WTC11 (cell line): ENCODE measurements at places on chromosomes 16 and 17.
A peak's percentile ranks its signal among the peaks of the same experiment; 100 is the strongest.

DNA sequence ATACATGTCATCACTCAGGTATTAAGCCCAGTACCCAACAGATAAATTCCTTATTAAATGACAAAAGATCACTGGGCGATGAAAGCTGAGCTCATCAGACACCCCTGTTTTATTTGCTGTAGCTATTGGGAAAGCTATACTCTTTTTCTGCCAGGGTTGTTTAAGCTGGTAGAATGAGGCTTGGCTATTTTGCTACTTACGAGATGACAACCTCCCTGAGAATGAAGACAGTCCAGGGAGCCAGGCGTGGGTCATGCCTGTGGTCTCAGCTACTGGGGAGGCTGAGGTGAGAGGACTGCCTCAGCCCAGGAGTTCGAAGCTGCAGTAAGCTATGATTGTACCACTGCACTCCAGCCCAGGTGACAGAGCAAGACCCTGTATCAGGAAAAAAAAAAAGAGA lies 4.3 kb upstream of the SH2B1 start:
- no peak for DNase-seq

DNA sequence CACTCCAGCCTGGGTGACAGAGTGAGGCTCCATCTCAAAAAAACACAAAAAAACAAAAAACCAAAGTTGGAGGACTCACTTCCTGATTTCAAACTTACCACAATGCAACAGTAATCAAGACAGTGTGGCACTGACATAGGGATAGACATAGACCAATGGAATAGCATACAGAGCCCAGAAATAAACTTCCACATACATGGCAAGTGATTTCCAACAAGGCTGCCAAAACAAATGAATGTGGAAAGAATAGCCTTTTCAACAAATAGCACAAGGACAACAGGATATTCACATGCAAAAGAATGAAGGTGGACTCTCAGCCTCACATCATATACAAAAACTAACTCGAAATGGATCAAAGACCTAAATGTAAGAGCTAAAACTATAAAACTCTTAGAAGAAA lies 36.8 kb upstream of the RASD1 start:
- DNase-seq: no peak

- no peak for DNase-seq
Observed at GRCh38 chr16:71568551-71568950, 8.3 kb downstream of the TAT start.

DNA sequence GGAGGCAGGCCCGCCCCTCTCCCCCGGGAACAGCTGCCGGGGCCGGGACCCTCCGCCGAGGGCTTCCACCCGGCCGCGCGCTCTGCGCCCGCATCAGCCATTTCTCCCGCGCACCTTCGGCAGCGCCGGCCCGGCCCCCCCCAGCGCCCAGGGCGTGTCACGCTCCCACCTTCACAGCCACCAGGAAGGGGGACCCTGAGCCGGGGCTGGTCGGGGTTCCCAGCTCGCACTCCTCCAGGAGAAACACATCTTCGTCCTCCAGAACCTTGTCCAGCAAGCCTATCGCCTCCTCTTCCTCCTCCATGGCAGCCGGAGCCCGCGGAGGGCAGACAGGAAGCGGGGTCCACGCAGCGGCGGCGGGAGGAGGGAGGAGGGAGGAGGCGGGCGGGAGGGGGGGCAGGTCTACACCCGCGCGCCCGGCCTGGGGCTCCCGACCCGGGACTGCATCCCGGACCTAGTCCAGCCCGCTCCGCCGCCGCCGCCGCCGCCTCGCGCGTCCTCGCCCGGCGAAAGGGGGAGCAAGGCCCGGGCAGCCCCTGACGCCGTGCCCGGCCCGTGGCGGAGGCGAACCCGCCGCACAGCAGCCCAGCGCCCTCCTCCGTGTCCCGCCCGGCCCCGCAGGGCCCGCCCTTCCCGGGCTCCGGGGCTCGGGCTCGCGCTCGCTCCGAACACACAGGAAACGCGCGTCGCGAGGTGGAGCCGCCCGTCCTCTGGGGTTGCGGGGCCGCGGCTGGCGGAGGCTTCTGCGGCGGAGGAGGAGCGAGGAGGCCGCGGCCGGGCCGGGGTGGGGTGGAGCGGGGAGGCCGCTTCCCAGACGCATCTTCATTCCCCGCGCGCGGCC lies 70.8 kb downstream of the ABR start:
- peak; percentile 38 for DNase-seq
